ENCODE measurements at places on chromosomes 3 and 15.

DNA sequence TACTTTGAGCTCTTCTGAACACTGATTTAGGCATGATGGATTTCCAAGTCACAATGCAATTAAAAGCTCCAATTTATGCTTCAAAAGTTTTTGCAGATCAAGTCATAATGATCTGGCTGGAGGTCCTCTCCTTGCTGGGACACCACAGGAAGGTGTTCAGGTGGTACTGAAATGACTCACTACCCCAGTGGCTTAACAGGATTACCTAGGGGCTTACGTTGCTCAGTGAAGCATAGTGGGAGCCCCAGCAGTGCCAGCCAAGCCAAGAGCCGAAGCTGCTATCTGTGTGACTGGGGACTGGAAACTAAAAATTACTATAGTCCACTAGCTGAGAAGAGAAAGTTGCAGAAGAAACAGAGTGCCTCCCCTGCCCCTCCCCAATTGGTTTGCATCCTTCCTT, 110.1 kb upstream of the LPP start:
- H3K4me3 ChIP-seq: no peak overlapping the region

DNA sequence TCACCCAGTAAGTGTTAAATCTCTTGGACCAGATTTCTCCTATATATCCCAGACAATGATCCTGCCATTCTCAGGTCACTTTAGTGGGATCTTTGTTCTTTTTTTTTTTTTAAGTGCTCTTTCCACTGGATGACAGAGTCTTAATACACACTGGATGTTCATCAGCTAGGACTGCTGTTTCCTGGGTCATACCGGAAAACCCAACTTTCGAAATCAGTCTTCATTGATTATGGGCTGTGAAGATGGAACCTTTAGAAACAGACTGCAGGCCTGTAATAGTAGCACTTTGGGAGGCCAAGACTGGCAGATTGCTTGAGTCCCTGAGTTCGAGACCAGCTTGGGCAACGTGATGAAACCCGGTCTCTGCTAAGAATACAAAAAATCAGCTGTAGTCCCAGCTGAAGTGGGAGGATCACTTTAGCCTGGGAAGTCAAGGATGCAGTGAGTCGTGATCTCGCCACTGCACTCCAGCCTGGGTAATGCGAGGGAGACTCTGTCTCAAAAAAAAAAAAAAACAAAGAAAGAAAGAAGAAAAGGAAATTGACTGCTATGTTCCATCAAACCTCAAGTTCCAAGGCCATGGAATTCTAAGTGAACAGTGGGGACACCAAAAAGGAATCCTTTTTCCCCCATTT, 2.3 kb downstream of the EOGT start:
- H3K27ac ChIP-seq: no peak overlapping the region
- H3K36me3 ChIP-seq: peaks cover 12% of the 10 kb centered on the region
- H3K27me3 ChIP-seq: no peaks in the 10 kb centered on the region
- H3K4me3 ChIP-seq: no peak overlapping the region
- no peak for DNase-seq

DNA sequence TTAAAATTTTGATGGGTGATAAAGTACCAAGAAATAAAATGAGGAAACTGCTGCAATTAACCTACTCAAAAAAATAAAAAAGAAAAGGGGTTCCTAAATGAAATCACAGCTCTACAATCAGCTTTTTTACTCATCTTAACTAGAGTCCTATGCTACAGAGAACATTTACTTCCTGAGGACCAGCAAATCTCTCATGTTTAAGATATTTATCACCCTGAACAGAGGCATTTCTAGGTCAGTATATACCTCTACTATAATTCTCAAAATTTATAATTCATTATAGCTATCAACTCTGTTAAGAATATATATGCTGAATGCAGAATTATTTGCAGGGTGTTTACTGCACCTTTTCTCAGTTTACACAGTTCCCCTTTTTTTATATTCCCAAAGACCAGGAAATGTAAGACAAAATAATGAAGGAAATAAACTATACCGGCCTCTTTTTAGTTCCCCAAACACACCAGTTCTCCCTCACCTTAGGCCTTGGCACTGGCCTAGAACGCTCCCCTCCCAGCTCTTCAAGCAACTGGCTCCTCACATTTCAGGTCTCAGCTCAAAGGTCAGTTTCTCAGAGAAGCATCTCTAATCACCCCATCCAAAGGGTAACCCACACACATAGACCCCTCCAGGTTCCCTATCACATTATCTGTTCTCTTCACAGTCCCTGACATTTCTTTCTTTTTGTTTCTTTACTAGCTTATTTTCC, 71.1 kb downstream of the LRRFIP2 start:
- H3K36me3 ChIP-seq: no peaks in the 10 kb centered on the region
- DNase-seq: no peak
- no peaks in the 10 kb centered on the region for H3K27me3 ChIP-seq
- no peak overlapping the region for H3K4me3 ChIP-seq
- no peaks in the 10 kb centered on the region for H3K4me1 ChIP-seq
- H3K27ac ChIP-seq: no peak overlapping the region

- no peaks in the 10 kb centered on the region for H3K36me3 ChIP-seq
- DNase-seq: no peak
- no peak overlapping the region for H3K4me3 ChIP-seq
- no peak overlapping the region for H3K27ac ChIP-seq
Observed at GRCh38 chr15:98626153-98626552, 22.2 kb upstream of the IGF1R start.

DNA sequence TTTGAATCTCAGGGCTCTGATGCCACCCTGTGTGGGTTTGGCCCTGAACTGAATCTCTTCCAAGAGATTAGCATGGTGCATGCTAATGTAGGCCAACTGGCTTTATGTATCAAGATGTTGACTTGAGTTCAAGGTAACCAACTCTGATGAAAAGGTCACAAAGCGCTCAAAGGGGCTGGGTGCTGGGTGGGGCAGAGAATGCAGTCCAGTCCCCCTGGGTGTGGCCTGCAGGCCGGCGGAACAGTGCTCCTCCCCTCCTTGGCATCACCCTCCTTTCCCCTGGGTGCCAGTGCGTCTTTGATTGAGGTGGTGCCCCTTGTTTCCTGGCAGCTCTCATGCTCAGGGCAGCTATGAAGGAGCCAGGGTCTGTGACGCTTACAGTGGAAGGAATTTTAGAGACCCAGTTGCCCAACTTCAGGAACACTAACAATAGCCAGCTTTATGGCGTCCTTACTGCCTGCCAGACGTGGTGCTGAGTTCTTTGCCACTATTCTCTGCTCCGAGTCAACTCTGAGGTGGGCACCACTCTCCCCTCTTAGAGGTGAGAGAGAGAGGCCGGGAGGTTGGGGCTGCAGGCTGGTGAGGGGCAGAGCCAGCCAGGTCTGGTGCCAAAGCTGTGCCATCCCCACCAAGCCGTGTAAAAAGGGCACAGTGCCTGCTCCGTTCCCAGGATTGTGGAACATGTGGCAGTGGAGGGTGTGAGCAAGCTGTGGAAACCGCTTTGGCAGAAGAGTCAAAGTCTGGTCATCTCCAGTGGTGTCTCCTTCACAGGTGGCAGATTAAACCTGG, 9.8 kb downstream of the SYNM start:
- H3K36me3 ChIP-seq: 0 out of 2 replicates have a peak, but pooled peaks cover 2% of the 10 kb centered on the region
- no peaks in the 10 kb centered on the region for H3K27me3 ChIP-seq
- H3K4me3 ChIP-seq: no peak overlapping the region
- no peak overlapping the region for H3K27ac ChIP-seq
- DNase-seq: no peak
- peaks cover 2% of the 10 kb centered on the region for H3K4me1 ChIP-seq

GRCh38 chr3:9147896-9148266, 101.6 kb downstream of the SRGAP3 start:
- no peak for DNase-seq
- H3K4me3 ChIP-seq: no peak overlapping the region
- no peaks in the 10 kb centered on the region for H3K36me3 ChIP-seq
- H3K27ac ChIP-seq: no peak overlapping the region
- H3K27me3 ChIP-seq: no peaks in the 10 kb centered on the region
- no peaks in the 10 kb centered on the region for H3K4me1 ChIP-seq

DNA sequence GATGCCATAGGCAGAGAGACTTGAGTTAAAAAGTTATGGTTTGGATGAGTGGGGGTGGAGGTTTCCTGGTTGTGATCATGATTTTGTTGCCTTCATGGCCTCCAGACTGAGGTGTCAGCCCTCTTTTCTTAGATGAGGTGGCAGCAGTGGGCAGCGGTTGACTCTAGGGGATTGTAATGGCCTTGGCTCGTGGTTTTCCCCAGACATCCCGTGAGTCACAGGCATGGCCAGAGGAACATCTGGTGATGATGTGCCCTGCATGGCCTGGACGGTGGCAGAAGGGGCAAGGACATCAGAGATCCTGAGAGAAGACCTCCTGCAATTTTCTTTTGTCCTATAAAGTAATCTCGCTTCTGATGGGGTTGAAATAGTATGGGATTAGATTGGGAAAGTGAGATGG, 12.4 kb downstream of the RETNLB start:
- no peak overlapping the region for H3K4me3 ChIP-seq
- no peaks in the 10 kb centered on the region for H3K36me3 ChIP-seq
- H3K4me1 ChIP-seq: no peaks in the 10 kb centered on the region
- no peak for DNase-seq
- no peaks in the 10 kb centered on the region for H3K27me3 ChIP-seq

GRCh38 chr15:56160966-56161365, 82.7 kb downstream of the RFX7 start:
- H3K27ac ChIP-seq: no peak overlapping the region
- no peaks in the 10 kb centered on the region for H3K36me3 ChIP-seq
- H3K4me1 ChIP-seq: no peaks in the 10 kb centered on the region
- no peaks in the 10 kb centered on the region for H3K27me3 ChIP-seq
- no peak for DNase-seq

DNA sequence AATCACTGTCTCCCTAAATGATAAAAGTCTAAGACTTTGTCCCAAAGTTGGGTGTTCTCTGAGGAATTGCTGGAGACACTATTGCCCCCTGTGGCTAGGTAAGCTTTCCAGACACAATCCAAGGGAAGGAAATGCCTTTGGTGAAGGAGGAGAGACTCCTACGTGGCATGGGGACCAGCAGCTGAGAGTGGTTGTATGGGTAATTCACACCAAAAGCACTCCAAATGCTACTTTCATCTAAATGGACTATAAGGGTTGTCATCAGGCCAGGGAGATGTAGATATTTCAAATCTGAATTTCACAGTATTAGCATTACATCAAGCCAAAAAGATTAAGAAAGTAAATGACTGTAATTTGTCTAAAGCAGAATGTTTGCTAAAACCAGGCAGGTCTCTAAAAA, 400.8 kb upstream of the THBS1 start:
- no peak overlapping the region for H3K27ac ChIP-seq
- H3K4me3 ChIP-seq: no peak overlapping the region
- no peaks in the 10 kb centered on the region for H3K36me3 ChIP-seq
